ENCODE measurements at places on chromosomes 2 and 18.

DNA sequence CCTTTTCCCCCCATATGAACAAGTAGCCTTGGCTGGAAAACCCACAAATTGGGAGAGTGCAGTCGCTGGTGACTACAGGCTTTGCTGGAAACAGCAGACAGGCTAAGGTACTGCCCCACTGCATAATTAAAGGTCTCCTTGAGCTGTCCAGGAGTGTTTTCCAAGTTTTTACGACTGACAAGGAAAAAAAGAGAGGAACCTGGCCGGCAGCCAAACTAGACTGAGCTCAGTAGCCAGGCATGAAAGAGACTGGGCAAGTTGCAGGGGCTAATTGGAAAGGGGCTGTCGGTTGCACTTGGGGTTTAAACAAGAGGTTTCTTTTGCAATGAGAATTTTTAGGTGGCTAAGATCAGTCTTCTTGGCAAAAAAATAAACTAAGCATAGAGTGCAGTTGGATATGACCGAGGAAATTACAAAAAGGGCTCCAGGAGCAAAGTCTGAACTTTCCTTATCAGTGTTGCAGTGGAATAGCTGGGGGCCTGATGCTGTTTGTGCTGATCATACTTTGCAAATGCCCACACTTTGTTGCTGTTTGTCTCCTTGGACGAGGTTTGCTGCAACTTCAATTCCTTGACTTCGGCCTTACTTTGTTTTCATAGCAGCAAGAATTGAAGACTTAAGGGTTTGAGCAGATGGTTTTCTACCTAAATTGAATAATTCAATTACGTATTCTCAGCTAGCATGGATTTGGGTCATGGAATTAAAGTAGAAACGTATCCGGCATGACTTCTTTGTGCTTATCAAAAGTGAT is 2.1 kb downstream of the GULP1 start:
- DNase-seq = no peak

GRCh38 chr2:145038041-145038525 is 518.2 kb upstream of the ZEB2 start:
- no peak for DNase-seq

- DNase-seq = no peak
These were observed 36.6 kb downstream of the SCTR start for GRCh38 chr2:119487434-119488244.

DNA sequence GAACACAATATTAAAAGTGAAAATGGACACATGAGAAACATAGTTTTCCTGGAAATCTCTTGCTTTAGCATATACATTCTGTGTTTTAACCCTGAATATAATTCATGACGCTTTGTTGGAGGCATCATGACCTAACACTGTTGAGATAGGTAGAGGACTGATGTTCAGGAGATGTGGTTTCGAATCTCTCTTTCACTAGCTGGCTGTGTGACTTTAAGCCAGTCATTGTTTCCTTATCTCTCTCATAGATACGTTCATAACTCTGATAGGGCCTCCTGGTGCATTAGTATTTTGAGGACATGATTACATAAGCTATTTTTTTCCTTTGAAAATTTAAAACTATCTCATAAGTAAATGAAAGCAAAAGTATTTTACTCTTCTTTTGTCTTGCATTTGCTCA is 179.0 kb upstream of the DTNA start:
- DNase-seq = no peak
